ENCODE measurements at places on chromosomes 16 and 17.

DNA sequence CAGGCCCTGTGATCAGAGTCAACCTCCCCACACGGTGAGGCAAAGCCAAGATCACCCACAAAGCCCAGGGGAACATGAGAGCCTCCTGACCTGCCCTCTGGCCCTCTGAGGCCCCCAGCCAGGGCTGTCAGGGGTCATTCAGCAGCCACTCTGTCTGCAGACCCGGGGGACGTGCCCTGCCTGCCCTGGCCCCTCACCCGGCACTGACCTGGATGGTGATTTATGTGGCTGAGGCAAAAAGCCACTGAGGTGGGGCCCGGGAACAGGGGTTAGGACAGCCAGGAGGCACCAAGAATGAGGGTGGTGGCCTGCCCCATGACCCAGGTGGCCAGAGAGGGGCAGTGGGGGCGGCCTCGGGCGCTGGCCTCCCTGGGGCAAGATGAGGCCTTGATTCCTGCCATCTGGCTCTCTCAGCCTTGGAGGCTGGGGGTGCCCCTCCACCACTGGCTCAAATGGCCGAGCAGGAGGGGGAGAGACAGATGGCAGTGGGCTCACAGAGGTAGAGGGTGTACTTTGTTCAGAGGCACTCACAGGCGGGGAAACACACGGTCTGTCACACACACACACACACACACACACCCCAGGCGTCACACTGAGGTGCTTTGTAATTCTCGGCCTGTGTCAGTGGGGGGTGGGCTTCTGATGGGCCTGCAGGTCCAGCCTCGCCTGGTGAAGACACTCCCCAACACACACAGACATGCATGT is 174.0 kb upstream of the GSE1 start:
- DNase-seq, result no peak

DNA sequence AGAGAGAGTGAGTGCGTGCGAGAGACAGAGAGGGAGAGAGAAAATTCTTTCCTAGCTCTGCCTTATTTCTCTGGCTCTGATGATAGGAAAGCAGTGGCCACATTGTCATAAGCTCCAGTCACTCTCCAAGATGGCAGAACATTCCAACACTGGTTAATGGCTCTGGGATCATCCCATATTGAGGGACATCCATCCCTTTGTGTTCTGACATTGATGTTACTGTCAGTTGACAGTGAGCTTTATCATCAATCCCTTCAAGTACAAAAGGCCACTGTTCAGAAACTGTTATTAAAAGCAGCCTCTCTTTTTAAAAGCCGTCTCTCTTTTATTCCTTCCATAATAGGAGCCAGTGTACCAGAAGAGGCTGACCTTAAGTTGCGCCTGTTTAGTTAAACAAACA is 1084.9 kb upstream of the RBFOX1 start:
- DNase-seq, result no peak

DNA sequence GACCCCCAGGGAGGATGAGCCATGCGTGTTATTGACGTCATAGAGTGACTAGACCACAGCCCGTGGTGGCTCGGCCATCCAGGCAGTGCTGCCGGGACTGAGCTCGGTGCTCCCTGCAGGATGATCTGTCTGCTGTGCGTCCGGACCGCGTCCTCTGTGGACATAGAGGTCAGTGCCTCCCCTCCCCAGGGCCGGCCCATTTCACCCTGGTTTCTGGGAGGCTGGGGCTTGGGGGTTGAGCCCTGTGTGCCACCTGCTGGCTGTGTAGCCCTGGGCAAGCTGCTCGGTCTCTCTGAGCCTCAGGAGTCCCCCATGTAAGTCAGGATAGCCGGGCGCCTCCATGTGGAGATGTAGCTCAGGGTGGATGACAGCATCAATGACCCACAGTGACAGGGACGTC is 8.3 kb downstream of the TSC2 start:
- DNase-seq, result peak; percentile 20

DNA sequence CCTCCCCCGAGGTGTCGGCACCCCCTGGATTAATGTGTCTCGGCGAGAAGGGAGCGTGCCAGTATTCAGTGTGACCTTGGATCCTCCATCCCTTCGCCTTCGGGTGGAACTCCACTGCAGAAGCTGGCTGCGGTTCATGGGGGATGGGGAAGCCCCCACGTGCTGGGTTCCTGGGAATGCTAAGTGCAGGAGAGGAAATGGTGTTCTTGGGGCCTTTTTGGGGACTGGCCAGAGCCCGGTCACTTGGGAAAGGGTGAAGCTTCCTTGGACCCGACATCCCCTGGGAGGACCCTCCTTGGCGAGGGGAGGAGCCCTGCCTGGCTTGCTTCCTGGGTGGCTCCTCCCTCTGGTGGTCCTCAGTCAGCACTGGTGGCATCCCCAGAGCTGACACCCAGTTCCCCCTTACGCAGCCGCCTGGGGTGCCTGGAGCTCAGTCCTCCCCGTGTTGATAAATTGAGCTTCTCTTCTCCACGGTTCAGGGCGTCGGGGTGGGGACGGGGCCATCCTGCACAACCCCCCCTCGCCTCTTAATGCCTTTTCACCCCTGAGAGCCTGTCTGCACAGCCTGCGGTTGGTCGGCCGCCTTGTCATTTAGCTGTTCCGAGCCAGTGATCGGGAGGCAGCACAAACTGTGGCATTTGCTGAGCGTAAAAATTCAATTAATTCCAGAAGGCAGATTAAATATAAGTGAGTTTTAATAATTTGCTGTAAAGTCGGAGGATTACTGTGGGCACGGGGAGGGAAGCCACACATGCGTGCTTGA is 30.7 kb upstream of the GSE1 start:
- DNase-seq, result peak; percentile 53

GRCh38 chr16:1651974-1652312 is 26.1 kb upstream of the JPT2 start:
- DNase-seq, result no peak

- DNase-seq, result no peak
Observed at GRCh38 chr16:67995423-67995822, 3.9 kb downstream of the DPEP2 start.

DNA sequence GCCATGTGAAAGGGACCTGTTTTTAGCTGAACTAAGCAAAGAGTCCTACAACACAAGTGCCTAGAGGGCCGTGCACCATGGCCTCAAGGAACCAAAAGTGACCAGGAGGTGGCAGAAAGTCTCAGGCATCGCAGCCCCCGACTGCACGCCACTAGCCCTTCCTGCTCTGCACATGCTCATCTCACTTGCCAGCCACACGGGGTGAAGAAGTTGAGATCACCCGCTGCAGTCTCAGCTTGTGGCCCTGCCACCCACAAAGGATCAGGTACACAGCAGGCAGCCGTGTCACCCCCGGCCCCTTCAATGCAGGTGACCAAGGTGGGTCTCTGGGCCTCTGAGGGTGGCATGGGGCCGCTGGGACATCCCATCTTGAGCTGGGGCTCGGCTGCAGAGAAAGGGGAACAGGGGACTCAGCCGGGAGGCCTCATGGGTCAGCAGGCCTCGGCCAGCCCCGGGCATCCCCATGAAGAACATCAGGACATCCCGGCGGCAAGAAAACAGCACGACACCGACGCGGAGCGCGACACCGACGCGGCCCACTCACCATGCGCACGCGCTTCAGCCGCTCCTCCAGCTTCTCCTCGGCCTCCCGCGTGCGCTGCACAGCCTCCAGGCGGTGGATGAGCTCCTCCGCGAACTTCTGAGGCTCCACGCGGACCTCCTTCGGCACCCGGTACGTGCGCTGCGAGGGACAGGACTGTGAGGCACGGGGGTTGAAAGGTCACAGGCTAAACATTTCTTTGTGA is 21.0 kb downstream of the PDIA2 start:
- DNase-seq, result peak; percentile 7

- DNase-seq, result peak; percentile 91
Observed at GRCh38 chr16:64416216-64417005, 705.5 kb downstream of the CDH11 start.

- DNase-seq, result peak; percentile 77
Observed at GRCh38 chr16:4016658-4017057, 99.6 kb downstream of the ADCY9 start.

DNA sequence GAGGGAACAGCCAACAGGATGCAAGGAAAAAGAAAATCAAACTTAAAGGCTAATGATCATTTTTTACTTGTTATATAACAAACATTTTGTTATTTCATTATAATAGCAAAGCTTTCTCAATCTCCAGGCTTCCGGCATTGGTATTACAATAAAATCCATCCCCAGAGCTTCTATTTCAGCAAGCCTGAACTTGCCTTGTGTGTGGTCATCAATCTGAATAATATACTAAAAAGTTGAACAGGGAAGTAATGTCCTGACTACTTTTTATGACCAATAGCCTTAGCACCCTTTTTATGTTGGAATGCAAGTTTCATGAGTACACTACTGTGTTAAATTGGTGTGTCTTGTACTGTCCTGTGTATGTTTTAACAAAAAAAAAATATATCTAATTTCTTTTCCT is 27.1 kb upstream of the VWA3A start:
- no peak for DNase-seq

GRCh38 chr16:84913315-84913714 is 93.5 kb downstream of the CRISPLD2 start:
- no peak for DNase-seq

DNA sequence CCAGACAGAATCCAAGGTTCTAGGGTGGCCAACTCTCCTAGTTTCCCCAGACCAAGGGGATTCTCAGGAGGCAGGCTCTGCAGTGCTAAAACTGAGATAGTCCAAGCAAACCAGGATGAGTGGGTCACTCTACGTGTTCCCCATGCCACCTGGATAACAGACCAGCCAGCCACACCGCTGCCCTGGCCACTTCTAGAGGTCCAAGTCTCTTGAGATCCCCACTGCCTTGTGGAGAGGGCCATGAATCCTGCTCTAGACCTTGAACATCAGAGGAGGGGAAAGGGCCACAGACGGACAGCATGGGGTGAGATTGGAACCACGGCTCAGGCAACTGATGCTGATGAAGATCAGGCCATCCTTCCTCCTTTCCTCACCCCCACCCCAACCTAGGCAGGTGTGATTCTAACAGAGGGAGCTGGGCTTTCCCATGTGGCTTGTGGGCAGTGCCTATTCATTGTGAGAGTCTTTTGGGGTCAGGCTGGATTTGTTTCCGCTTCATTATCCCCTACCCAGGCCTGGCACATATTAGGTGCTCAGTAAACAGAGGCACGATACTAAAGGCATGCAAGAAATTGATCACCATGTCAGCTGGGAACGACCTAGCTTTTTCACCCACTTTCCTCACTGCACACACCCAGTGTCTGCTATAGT is 16.8 kb upstream of the TVP23A start:
- DNase-seq, result no peak

DNA sequence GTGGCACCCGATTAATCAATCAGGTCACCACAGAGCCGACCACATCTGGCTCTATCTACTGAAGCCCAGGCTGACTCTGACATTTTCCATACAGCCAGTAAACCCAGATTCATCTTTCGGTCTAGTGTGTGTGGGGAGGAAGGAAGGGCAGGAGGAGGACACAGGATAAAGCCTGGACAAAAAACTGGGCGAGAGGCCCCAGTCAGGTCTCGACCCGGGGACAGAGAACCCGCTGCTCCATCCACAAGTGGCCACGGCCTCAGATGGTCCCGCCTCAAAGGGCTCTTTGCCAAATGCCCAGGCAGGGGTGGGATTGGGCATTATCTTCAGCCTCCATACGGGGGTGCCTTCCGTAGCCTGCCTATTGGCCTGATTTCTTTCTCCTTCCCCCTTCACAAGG is 7.8 kb downstream of the ABR start:
- DNase-seq, result no peak

DNA sequence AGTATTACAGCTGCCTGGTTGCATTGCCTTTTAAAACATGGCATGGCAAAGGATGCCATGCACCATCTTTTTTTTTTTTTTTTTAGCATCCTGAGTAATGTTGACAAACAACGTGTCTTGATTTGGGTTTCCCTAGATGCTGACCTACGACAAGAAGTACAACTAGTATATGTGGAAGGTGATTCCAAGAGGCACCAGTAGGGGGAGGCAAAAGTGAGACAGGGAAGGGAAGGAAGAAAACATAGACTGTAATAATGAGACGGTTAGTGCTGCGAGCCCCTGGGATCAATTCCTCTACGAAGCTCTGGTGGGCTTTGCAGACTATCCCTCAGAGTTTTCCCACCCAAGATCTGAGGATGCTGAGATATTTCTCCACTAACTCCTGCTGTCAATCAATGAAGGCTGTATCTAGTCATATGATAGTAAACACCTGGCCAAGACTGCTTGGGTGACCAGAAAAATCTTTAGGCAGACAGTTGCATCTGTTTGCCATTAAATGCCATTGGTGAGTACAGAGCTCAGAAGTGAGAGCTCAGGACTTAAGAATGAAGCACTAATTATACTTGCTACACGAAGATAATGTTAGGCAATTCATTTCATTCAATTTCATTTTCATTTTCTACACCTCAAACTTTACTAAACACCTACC is 458.6 kb upstream of the GOT2 start:
- DNase-seq, result peak; percentile 6

DNA sequence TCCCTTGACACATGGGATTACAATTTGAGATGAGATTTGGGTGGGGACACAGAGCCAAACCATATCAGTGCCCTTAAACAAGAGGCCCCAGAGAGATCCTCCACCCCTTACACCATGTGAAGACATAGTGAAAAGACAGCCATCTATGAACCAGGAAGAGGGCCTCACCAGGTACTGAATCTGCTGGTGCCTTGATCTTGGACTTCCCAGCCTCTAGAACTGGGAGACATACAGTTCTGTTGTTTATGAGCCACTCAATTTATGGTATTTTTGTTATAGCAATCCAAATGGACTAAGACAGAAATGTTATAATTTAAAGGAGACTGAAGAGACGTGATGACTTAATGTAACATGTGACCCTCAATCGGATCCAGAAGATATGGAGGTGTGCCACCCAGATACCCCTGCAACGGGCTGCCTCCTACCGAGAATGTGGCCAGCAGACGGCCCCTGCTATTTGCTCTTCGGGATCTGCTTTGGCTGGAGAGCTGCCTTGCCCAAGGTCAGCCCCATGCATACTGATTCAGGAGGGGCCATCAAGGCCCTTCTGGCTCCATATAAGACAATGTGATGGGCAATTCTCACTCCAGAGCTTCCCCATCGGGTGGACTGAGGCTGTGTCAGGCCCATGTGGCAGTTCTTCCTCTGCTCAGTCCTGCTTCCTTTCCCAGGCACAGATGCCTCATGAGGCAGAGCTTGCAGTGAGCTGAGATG is 80.6 kb downstream of the NETO2 start:
- no peak for DNase-seq

- DNase-seq, result no peak
Observed at GRCh38 chr16:8203101-8203500, 387.2 kb downstream of the TMEM114 start.

GRCh38 chr17:73719588-73720071 is 75.4 kb upstream of the SDK2 start:
- no peak for DNase-seq

GRCh38 chr17:20926532-20926931 is 116.3 kb downstream of the USP22 start:
- peak; percentile 54 for DNase-seq

DNA sequence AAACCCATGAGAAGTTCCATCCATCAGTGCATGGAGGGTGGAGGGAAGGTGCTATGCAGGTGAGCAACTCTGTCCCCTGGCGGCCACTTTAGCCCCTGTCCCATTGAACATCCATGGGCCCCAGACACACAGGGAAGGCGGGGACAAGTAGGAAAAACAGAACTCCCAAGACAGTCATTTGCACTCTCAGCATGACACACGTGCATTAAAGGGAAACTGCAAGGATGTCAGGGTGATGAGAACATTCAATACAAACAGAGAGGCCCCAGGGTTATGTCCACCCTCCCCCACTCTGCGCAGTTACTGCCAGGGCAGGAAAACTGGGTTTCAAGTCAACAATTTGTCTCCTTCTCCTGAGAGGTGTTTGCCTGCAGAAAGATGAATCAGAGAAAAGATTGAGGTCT is 44.0 kb upstream of the AKTIP start:
- DNase-seq, result no peak

- no peak for DNase-seq
Observed at GRCh38 chr17:77892469-77893143, 65.9 kb upstream of the TNRC6C start.

Measured in AG10803 (cell line).